ENCODE measurements at places on chromosomes 16 and 17.

GRCh38 chr16:54564841-54565240 lies 278.3 kb upstream of the IRX3 start:
- no peak for DNase-seq

DNA sequence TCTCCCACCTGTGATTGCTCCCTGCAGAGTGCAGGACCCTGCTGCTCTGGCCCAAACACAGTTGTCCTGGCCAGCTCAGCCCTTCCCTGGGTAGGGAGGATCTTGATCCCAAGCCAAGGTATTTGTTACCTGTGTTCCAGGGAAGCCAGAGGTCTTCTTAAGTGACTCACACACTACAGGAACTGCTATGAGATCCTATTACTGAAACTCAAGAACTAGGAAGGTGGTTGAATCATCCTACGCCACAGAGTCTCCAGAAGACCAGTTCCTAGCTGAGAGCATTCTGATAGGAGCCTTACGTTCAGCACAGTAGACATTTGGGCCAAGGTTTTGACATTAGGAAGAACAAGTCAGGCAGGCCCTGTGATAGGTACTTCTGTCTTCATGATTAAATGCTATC lies 12.0 kb downstream of the CHST6 start:
- DNase-seq, result no peak

GRCh38 chr17:55319933-55320593 lies 55.3 kb downstream of the HLF start:
- DNase-seq, result no peak

DNA sequence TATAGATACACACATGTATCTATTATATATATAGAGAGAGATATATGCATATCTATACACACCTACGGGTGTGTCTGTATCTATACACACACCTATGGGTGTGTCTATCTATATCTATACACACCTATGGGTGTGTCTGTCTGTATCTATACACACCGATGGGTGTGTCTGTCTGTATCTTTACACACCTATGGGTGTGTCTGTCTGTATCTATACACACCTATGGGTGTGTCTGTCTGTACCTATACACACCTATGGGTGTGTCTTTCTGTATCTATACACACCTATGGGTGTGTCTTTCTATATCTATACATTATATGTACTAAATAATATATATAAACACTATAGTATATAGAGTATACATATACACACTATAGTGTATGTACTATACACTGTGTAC lies 738.5 kb downstream of the MAF start:
- DNase-seq, result no peak

DNA sequence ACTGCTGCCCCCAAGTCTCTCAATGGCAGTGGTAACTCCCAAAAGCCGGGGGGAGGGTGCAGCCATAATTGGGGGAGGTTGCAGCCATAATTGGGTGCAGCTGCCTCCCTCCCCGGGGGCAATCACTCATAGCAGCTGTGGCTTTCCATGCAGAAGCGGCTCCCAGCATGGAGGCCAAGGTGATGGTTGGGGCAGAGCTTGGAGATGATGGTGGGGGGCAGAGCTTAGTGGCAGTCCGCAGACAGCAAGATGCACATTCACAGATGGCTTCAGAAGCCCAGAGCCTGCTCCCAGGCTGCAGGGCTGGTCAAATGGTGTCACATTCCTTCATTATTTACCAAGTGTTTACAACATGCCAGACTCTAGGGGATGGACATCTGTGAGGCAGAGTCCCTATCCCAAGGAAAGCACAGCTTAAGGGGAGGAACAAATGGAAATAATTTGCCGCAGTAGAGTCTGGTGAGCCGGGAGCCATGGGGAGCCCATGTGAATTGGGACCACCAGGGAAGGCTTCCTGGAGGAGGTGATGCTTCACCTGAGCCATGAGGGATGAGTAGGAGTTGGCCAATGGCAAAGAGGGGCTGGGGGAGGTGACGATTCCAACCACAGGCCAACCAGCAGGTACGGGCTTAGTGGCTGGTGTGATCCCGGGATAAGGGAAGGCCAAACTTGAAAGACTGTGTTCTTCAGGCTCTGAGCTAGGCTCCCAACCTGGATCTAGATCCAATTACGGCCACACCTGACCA lies 8.1 kb downstream of the DOC2B start:
- DNase-seq, result no peak

DNA sequence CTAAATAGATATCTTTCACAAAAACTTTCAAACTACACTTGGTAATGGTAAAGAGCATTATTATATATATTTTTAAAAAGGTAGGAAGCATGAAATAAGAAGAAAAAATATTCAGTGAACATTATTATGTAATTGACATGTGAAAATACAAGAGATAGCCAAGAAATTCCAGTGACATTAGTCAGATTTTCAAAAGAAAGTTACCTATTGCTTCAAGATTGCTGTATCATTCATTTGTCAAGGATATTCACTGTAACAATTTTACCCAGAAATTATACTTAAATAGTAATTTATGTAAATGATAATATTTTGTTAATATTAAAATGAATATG lies 350.2 kb downstream of the KIF2B start:
- no peak for DNase-seq

- no peak for DNase-seq
These were observed 45.6 kb upstream of the IL34 start for GRCh38 chr16:70600730-70601129.

DNA sequence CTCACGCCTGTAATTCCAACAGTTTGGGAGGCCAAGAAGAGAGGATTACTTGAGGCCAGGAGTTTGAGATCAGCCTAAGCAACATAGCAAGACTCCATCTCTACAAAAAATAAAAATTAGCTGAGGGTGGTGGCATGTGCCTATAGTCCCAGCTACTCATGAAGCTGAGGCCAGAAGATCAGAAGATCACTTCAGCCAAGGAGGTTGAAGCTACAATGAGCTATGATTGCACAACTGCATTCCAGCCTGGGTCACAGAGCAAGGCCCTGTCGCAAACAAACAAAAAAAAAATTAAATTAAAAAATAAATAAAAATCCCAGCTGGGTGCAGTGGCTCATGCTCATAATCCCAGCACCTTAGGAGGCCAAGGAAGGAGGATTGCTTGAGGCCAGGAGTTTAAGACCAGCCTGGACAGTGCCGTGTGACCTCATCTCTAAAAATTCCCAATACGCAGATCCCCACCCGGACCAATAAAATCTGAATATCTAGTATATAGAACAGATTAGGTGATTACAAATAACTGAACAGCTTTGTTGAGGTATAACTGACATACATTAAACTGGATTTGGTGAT lies 18.2 kb upstream of the ATF7IP2 start:
- DNase-seq, result no peak

DNA sequence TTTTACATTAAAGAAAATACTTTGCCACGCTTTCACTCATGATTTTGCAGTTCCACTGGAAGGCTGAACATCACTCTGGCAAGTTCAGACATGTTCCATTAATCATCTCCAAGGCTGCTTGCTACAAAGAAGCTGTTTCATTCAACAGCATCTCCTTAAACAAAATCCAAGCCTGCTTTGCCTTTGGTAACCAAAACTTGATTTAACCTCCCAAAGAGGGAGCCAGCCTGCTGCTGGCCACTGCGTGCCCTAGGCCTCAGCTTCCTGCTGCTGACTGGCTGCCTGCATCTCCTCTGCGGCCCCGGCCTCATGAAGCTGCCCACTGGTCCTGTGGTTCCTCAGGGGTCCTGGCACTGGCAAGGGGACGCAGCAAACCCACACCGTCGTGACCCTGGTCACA lies 31.8 kb downstream of the ANKRD11 start:
- no peak for DNase-seq

- DNase-seq, result no peak
These were observed 10.8 kb upstream of the HASPIN start for GRCh38 chr17:3712811-3713463.

- DNase-seq, result no peak
These were observed 9.0 kb upstream of the MILR1 start for GRCh38 chr17:64439956-64440355.

- no peak for DNase-seq
These were observed 189.8 kb upstream of the AXIN2 start for GRCh38 chr17:65751263-65751662.

DNA sequence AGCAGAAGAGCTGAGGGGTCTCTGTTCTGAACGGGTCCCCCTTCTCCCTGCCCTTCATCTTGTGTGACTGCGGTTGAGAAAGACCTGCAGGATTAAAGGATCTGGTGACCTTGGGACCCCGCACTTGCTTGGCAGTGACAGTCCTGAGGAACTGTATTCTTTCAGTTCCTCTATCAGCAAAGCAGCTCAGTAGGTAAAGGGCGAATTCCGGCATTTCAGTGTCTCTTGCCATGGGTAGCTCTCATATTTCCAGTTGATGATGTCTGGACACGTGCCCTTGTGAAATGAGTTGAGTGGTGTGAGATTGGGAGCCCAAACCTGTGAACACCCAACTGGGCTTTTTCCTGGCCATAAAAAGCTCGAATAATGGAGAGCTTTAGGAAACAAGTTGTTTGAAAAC lies 135.7 kb downstream of the PRKCA start:
- no peak for DNase-seq

- peak; percentile 81 for DNase-seq
These were observed 35.1 kb downstream of the IGF2BP1 start for GRCh38 chr17:49031965-49032928.

DNA sequence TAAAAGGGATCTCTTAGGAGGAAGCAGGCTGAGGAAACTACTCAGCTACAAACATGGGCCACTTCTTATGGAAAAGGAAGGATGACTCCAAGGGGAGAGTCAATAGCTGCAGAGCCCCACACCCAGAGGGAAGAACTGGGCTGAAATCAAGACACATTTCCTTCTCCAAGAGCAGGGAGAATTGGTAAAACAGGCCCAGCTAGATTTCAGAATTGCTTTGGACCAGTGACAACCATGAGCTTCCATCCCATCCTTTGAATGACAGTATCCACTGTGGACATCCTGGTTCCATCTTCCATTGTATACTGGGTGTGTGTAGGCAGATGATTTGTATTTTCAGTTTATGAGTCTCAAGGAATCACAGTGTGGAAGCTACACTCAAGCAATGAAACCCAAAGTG lies 267.5 kb downstream of the IRF8 start:
- no peak for DNase-seq

DNA sequence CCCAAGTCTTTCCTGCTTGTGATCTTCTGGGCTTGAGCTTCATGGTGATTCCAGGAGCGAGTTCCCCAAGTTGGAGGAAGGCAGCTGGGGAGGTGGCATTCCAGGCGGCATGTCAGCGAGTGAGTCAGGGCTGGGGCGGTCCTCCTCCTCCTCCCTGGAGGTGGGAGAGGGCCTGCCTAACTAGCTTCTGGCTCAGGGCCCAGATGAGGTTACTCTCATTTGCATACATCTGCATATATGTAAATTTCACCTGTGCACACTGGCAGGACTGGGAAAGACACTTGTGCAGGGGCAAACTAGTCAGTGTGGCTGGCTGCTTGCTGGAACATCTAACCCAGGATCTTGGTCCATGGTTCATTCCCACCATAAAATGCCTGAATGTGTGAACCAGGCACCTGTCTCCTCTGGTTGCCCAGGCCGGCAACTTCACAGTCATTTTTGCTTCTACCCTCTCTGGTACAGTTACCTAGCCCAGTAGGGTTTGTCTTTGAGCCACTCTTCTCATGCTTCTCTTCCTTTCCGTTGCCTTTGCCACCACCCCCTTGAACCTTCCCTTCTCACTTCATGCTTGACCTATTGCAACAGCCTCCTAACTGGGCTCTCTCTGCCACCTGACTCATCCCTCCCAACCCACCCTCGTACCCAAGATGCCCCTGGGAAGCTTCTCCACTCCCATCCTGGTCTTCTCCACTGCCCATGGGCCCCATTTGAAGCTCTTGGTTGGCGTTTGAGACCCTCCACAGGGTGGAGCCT lies 9.6 kb upstream of the DLX4 start:
- no peak for DNase-seq

DNA sequence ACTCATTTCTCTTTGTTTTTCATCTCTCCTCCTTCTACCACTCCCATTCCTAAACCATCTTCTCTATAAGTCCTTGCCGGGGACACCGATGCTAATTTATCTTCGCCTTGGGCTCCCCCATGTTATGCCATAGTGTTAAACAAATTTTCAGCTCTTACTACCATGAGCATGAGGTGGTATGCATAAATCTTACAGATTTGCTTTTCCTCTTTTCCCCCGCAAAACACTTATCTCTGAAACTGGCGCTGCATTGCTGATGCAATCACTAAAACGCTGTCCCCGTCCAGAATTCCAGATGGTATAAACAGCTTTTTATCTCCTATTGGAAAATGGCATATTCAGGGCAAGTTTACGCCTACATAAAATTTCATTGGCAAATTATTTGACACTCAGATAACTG lies 673.6 kb upstream of the CDH8 start:
- DNase-seq, result no peak

DNA sequence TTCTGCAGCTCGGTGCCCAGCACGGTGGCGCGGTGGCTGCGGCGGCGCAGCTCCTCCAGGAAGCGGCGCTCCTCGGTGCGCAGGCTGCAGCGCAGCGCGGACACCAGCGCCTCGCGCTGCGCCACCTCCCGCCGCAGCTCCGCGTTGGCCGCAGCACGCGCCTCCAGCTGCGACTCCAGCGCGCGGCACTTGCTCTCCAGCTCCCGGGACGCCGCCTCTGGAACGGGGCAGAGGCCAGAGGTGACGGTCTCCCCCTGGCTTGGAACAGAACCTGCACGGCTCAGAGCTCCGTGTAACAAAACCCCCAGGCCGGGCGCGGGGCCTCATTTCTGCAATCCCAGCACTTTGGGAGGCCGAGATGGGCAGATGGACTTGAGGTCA lies 13.2 kb upstream of the CLUH start:
- DNase-seq, result no peak

GRCh38 chr16:11064851-11065250 lies 120.5 kb downstream of the CLEC16A start:
- DNase-seq, result no peak

DNA sequence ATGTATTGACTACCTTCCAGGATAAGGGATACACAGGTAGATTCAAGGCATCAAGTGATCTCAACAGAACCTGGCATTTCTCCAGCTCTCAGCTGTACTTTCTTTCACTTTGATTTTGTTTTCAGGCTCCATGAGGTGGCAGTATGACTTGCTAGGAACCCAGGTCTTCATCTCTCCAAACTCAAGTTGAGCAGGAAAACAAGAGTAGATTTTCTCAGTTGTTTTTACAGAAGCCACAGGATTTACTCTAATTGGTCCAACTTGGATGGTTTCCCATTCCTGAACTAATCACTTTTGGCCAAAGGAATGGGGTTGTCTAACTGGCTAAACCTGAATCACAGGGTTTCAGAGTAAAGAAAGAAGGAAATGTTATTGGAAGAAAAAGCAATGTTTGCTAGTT lies 146.6 kb downstream of the TRIM37 start:
- DNase-seq, result no peak

DNA sequence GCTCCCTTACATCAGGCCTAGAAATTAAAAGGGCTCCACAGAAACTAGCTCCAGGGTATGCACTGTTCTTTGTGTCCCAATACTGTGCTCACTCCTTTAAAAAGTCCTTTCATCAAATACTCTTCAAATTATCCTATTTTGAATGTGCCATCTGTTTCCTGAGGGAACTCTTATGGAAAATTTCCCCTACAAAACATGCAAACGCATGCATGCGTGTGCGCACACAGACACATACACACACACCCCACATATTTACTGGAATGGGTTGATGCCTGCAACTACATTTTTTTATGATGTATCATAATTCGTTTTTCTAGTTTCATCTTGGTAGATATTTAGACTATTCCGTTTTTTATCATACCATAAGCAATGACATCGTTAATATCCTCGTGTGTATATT lies 351.2 kb upstream of the KIF2B start:
- no peak for DNase-seq
